ENCODE measurements at places on chromosomes 2 and 18. TPM values are rescaled to one million over a fixed set of nuclear protein-coding genes. Genes with fewer than 3 reads are reported as not detected.

DNA sequence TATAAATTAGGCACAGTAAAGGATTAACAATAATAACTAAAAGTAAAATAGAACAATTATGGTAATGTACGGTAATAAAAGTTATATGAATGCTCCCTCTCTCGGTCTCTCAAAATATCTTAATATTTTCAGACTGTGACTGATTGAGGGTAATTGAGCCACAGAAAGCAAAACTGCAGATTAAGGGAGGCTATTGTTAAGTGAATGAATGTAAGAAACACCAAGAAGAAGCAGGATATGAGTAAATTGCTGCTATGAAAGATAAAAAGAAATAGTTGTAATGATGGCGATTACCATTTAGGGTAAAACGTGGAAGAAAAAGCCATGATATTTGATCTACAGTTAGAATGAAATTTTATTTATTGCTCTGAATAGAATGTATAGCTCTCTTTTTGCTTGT is 24.1 kb downstream of the GULP1 start:
- no peak for DNase-seq

- no peak for DNase-seq
These were observed 89.2 kb downstream of the SOCS6 start for GRCh38 chr18:70377857-70378701.

The ABCB11 gene
- not detected for total RNA-seq

The TSPYL6 gene
- not detected for total RNA-seq

- DNase-seq = peak; percentile 47
These were observed 11.0 kb upstream of the OSR1 start for GRCh38 chr2:19369341-19369955.

DNA sequence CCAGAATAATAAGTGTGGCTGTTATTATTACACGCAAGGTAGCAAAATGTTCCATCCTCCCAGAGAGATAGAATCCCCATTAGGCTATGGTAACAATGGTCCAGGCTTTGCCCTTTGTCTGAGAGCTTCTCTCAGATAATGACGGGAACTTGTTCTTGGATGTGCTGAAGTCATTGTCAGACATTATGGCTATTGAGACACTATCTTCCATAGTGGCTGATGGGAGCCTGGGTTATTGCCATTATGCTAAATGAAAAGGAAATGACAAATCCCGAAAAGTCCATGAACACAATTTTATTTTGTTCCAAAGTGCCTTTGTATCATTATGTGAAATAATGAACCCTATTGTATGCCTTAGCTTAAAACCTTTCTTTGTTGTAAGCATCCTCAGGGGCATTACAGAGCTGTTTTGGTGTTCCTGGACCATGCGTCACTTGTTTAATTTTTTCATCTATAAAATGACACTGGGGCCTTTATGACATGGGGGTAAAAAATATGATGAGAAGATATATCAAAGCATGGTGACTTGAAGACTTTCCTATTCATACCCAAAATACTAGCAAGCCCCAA is 218.5 kb downstream of the KCNS3 start:
- DNase-seq = no peak

DNA sequence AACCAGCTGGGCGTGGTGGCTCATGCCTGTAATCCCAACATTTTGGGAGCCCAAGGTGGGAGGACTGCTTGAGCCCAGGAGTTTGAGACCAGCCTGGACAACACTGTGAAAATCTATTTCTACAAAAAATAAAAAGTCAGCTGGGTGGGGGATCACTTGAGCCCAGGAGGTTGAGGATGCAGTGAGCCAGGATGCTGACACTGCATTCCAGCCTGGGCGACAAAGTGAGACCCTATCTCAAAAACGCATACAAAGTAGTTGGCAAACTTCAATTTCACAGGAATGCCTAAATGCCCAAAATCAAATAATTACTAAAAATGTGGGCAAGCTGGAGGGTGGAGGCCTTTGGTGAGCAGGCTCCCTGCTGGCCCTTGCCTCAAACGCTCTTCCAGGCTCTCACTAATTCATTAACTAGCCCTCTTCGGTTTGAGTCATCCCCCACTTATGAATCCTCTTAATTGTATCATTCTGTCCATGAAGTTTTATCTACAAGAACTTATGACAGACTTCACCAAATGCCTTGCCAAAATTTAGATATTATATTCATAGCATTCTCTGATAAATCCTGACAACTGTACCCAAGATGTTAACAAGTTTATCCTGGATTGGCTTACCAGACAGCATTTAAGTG is 68.7 kb upstream of the ZFP36L2 start:
- no peak for DNase-seq

GRCh38 chr2:52976143-52976949 is 791.3 kb upstream of the CHAC2 start:
- DNase-seq = peak; percentile 49

GRCh38 chr18:22470248-22471235 is 52.8 kb upstream of the CTAGE1 start:
- DNase-seq = peak; percentile 36

The ANKRD30BL gene
- not detected for total RNA-seq

- peak; percentile 88 for DNase-seq
These were observed 812 bp upstream of the KCNG3 start for GRCh38 chr2:42494355-42495233.

The ZC3H6 gene
- 8.4 TPM for total RNA-seq

DNA sequence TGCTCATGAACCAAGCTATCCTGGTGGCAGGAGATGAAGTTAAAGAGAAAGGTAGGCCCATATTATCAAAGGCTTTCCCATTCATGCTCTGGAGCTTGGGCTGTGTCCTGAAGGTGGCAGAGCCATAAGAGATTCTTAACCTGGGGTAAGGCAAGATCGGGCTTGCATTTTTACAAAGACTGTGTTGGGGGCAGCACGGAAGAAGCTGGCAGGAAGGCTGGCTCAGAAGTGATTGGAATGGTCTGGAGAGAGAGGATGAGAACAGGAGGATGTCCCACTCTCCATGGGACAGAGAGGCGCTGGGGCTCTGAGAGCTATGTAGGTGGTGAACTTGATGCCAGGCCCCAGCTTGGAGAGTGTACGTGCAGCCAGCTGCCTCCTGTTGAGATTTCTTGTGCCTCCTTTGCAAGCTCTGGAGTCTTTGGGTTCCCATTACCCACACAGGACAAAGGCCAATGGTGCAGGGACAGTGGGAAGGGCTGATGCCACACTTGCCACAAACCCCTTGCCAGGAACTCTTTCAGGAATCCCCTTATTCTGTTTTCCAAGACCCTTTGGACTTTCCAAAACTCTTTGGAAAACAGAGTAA is 40.6 kb upstream of the FZD5 start:
- DNase-seq = no peak

- DNase-seq = no peak
These were observed 276.4 kb upstream of the CXCR4 start for GRCh38 chr2:136394136-136395060.

The ARHGEF4 gene
- total RNA-seq = 12.2 TPM

The C2orf80 gene
- total RNA-seq = not detected

DNA sequence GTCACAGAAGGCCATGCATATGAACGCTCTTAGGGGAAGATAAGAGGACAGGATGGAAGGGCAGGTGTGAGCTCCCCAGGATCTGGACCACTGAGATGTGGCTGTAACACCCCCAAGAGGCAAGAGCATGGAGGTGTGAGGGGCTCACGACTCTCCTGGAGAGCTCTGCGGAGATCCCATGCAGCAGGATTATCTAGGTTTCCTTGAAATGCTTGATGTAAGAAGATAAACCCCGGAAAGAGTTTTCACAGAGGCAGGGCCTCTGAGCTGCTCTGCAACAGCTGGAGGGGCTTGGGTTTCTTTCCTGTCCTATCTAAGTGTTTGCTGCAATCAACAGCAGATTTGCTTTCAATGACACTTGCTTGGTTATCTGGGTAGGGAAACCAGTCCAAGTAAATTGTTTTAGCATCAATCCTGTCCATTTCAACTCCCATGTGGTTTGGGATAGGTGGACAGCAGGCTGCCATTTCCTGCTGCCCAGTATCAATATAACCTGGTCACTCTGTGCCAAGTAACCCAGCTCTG is 138.9 kb downstream of the SMAD2 start:
- no peak for DNase-seq

GRCh38 chr18:9838144-9838877 is 47.5 kb upstream of the TXNDC2 start:
- DNase-seq = peak; percentile 67

DNA sequence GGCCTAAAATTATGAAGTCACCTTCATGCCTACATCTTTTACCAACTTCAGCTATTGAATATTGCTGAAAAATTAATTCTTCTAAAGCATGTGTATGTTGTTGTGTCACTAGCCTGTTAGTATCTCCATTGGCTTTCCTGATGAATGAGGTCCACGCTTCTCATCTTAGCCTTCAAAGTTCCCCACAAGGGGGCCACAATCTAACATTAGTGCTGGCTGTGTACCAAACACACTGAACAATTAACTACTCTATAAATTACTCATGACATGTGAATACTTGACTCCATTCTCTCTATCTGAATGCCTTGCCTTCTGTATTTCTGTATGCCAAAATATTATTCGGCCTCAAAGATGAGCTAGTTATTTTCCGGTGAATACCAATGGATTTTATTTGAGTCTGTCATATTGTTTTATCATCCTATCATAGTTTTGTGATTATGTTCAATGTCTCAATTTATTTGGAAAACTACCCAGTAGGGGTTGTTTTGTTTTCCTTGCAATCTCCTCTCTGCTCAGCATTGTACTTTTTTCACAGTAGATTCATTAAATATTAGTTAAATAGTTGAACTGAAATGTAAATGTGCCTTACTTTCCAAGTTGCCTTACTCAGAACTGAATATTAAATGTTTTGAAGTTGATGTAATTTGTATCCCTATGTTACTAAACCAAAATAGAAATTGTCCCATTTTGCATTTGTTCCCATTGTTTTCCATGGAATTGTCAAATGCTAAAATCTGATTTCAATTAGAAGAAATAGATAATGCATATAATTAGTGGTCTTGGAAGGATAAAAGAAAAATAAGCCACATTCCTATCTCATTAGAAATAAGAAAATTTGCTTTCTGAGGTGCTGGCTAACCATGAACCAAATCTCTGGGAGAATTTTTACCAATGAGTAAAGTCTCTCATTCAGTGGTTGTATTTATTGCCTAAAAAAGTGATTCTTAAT is 208.4 kb upstream of the COL3A1 start:
- peak; percentile 44 for DNase-seq

DNA sequence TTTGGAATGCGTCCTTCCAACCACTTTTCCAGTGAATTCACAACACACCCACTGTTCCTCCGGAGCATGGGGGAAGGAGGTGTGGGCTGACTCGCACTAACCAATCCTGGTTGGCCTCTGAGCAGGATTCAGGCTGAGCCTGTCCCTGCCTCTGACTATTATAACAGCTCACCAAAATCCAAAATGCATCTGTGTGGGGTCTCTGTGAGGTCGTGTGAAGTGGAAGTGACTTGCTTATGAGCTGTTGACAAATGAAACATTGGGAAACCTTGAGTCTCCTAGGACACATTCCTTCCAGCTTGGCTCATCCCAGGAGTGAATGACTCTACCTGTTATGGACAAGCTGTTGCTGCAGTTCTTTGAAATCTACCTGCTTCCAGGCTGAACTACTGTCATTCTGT is 1.5 kb downstream of the CIDEA start:
- peak; percentile 41 for DNase-seq

DNA sequence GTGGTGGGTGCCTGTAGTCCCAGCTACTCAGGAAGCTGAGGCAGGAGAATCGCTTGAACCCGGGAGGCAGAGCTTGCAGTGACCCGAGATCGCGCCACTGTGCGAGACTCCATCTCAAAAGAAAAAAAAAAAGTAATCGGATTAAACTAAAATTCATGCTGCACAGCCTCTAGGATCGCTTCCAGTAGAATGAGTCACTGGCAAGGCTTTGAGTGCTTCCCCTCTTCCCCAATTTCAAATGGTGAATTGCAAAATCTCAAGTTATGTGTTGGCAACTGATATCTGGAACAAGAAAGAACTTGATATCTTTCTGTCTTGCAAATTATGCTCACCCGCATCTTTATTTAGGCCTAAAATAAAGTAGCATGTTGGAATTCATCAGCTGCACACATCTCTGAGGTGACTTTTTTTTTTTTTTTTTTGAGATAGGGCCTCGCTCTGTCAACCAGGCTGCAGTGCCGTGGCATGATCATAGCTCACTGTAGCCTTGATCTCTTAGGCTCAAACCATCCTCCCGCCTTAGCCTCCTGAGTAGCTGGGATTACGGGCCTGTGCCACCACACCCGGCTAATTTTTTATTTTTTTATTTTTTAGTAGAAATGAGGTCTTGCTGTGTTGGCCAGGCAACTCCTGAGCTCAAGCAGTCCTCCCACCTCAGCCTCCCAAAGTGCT is 12.7 kb downstream of the TTC39C start:
- peak; percentile 65 for DNase-seq

- DNase-seq = peak; percentile 56
These were observed 94.4 kb downstream of the SGPP2 start for GRCh38 chr2:222518570-222519381.

DNA sequence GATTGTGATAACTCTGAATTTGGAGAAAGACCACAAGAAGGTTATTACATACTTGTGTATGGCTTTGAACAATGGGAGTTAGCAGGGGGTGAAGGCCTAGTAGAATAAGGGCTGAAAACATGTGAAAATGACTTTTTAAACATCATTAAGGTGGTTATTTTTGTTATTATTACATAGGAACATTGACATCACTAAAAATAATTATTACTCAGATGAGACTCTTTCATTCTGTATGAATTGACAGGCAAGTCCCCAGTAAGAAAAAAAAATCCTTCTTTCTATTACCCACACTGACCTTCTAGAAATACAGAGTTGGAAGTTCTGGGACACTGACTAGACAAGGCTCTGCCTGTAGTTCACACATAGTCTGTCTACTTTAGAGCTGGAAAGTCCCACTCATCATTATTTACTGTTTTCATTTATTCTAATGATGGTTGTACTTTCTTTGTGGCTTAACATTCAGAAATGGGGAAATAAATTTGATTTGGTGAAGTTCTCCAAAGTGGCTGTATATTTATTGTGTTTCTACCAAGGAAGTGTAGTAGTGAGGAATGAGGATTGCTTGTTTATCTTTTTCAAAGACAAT is 219.6 kb upstream of the EPAS1 start:
- no peak for DNase-seq

The IL1F10 gene
- not detected for total RNA-seq

- peak; percentile 60 for DNase-seq
These were observed 109.1 kb downstream of the MCFD2 start for GRCh38 chr2:46806526-46806925.

The RSAD2 gene
- 2.8 TPM for total RNA-seq

The ELOA2 gene
- total RNA-seq = not detected

DNA sequence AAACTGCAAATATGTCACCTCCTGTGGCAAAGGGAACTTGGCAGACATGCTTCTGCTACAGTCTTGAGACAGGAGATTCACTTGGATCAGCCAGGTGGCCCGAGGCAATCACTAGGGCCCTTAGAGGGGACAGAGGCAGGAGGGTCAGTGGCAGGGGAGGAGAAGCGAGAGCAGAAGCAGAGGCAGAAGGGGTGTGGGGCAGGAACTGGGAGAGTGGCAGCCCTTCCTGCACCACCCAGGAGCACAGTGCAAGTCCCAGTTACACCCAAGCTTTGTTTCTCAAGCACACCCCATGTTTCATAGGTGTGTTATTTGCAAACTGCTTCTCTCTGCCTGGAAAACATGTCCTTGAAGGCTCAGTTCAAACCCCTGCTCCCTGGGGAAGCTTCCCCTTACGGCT is 309.7 kb upstream of the MYT1L start:
- no peak for DNase-seq
